NCI-H1436 treated with DMSO at 0.1 percent for 48 hours (cell line): ENCODE measurements at places on chromosomes 11 and 22.

GRCh38 chr22:17957693-17958092 is 66.7 kb downstream of the MICAL3 start:
- no peak for DNase-seq

GRCh38 chr22:43488031-43488866 is 76.4 kb downstream of the MPPED1 start:
- no peak for DNase-seq

GRCh38 chr11:116300232-116300631 is 472.6 kb downstream of the BUD13 start:
- no peak for DNase-seq

- no peak for DNase-seq
These were observed 134.8 kb upstream of the NTM start for GRCh38 chr11:131235328-131236298.

- no peak for DNase-seq
These were observed 751 bp upstream of the WNT7B start for GRCh38 chr22:45977551-45978274.

- DNase-seq = no peak
These were observed 104.1 kb upstream of the E2F8 start for GRCh38 chr11:19344661-19345518.

- DNase-seq = no peak
These were observed 24.1 kb downstream of the CTSC start for GRCh38 chr11:88313441-88313840.

- peak; percentile 5 for DNase-seq
These were observed 13.5 kb upstream of the DTX4 start for GRCh38 chr11:59158206-59159068.
